ENCODE measurements at places on chromosomes 6 and 20.

DNA sequence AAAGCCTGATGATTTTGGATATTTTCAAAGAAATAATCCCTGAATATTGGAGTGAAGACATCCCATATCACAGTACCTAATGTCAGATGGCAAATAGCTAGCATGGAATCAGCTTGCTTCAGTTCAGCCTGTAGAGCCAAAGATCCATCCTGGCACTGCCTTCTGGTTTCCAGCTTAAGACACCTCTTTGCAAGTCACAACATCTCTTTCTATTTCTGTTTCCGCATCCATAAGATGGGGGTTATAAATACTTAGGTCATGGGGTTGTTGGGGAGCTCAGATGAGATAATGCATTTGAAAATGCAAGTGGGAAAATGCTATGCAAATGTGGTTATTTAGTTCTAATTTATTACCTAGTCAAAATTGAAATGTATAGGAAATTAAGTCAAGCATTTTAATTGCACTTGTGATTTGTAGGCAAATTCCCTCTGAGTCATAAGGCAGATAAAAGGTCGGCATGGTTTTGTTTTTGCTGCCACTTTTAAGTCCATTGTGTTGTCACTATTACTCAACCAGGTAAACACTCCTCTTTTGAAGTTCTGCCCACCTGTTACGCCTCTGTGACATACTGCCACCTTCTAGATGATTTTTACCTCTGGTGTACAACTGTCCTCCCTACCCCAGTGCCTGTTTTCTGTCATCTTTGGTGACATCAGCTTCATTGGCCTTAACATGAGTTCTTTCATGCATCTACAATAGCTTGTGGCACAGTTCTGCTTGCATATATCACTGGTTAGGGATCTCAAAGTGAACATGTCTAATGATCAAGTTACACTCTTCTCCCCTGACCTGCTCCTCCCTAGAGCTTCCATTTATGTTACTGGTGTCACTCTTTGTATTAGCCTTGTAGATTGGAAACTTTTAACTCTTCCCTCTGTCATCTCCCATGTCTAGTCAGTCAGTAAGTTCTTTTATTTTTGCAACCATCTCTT is 96.6 kb downstream of the CDKAL1 start:
- DNase-seq: no peak

DNA sequence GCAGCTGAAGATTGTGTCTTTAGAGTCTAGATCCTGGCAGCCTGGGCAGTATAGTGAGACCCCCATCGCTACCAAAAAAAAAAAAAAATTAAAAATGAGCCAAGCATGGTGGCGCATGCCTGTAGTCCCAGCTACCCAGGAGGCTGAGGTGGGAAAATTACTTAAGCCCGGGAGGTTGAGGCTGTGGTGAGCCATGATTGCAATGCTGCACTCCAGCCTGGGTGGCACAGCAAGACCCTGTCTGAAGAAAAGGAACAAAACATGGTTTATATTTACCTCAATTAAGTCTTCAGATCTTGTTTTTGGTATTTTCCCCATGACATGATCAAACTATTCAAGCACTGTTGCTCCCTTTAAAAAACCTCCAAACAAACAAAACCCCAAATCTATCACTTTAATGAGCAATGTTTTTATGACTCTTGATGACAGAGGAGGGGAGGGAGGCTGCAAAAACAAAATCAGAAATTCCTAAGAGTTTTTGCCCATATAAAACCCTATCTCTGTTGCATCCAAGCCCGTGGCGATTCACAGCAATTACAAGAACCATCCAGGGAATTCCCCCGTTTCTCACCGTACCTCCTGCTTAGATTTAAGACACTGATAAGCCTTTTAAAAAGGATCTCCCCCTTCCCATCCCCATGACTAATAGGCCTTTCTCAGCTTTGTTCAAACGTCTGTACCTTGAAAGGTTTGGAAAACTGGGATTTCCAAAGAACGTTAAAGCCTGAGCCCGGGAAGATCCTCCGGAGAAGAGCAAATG is 259.9 kb downstream of the BMP7 start:
- DNase-seq: no peak

DNA sequence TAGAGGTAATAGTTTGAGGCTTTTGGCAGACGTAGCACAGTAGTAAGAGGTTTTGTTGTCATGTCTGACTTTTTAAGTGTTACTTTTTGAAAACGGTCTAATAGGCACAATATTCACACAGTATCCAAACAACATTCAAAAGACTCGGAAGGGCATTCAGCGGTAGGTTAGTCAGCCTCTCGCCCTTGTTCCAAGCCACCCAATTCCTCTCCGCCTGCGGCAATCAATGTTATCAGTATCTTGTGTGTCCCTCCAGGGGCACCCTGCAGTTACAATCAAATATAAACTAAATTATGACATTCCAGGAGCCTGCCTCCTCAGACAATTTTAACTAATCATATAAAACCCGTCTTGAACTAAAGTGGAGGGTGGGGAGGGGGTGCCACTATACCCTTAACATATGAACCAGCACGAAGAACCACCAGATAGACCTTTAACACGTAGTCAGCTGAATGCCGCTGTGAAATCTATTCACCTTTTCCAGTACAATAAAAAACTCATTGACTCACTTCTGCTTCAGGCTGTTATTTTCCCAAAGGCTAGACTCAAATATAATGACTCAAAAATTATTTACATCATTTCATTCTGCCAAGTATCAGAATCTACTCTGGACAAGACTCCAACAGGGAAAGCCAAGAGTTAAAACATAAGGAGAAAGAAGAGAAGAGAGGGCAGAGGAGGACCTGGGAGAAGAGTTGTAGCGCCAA is 1.6 kb downstream of the TENT5A start:
- no peak for DNase-seq

DNA sequence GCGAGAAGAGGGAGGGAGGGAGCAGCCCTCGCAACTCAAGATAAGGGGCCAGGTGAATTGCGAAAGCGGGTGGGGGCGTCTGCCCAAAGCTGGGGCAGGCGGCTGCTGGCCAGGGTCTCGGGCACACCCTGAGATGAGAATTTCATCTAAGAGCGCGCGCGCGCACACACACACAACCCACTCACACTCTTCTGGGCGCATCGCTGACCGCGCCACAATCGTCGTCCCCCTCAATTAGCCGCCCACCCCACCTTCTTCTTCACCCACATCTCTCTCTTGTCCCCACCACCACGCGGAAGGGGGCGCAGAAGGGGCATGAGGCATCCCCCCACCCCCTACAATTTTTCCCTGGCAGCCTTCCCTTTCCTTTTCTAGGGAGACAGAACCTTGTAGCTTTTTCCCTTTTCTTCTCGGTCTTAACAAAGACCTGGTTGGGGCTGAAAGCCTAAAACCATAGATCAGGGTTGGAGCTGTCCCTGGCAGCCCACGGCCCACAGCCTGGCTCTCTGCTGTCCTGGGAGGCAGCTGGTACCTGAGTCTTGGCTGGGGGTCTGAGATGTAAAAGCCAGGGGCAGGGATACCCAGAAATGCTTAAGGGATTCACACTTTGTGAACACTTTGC is 737 bp upstream of the PTPRT start:
- no peak for DNase-seq

DNA sequence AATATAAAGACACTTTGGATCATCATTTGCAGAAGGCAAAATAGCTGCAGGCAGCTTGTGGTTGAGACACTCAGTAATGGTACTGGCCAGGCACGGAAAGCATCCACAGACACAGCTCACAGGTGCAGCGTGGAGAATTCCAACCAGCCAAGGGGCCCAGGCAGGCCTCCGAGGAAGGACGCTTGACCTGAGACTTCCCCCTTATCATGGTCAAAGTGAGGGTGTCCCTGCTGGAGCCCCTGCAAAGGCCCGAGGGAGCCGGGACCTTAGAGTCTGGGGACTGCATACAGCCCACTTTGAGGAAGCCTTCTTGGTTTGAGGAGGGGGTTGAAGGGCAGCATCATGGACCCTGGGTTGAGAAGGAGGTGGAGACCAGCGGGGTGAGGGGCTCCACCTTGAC is 15.1 kb upstream of the MYT1 start:
- DNase-seq: no peak

GRCh38 chr6:156773935-156774852 is 3.0 kb upstream of the ARID1B start:
- DNase-seq: no peak

GRCh38 chr6:52494298-52495072 is 74.3 kb downstream of the EFHC1 start:
- no peak for DNase-seq

DNA sequence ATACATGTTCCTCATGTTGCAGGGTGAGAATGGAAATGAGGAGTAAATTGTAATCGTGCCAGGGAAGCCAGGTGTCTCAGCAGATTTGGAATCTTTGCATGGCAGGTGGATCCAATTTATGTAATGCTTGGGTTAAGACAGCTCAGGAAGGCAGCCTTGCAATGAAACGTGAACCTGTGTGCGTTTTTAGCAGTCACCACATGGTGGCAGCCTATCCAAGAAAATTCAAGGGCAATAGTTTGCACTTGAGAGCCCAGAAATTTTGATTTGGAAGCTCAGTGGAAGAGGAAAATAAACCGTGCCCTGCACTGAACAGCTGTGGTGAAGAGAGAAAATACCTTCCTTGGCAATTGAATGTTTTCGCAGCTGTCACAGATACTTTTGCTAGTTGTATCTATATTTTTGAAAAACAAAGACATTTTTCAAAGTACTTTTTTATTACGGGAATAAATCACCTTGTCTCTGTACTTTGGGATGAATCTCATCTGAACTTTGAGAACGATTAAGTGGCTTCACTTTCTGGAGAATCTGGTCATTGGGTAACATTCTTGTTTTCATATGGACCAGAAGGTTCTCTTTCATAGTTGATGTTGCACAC is 26.5 kb downstream of the MTHFD1L start:
- no peak for DNase-seq

GRCh38 chr6:160966493-160967229 is 24.9 kb upstream of the MAP3K4 start:
- no peak for DNase-seq

DNA sequence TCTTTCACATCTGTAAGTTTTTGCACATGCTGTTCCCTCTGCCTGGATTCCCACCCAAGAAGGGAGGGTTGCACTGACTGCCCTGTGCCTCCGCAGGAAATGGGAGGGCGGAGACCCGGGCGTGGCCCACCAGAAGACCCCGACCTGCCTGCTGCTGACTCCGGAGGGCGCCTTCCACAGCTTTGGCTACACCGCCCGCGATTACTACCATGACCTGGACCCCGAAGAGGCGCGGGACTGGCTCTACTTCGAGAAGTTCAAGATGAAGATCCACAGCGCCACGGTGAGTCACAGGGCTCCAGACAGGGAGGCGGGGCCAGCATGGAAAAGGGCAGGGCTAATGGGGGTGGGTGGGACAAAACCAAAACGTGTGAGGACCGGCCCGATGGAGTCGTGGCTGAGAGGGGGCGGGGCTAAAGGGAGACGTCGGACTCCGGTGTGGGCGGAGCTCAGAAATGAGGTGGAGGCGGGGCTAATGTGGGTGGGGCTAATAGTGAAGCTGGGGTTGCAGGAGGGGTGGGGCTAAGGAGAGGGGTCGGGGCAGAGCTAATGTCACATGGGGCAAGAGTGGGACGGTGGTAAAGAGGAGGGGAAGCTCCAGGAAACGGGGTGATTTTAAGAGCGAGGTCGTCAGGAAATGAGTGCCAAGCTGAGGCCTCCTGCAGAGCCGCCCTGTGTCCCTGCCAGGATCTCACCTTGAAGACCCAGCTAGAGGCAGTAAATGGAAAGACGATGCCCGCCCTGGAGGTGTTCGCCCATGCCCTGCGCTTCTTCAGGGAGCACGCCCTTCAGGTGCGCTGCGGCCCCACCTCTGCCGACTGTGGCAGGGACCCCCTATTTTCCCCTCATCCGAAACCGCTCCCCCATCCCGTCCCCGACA is 12.6 kb downstream of the HSPA12B start:
- no peak for DNase-seq

DNA sequence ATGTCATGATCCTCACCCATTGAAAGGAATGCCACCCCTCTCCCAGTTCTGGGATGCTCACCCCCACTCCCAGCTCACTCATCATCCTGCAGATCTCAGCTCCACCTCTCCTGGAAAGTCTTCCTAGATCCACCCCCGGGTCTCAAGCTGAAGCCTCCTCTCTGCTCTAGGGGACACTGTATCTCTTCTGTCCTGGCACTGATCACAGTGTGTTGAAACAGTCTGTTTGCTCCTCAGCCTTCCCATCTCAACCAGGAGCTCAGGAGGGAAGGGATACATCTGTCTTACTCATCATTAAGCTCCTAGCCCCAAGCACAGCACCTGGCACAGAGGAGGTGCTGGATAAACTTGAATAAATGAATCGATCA is 80.1 kb downstream of the MRPL14 start:
- DNase-seq: no peak

DNA sequence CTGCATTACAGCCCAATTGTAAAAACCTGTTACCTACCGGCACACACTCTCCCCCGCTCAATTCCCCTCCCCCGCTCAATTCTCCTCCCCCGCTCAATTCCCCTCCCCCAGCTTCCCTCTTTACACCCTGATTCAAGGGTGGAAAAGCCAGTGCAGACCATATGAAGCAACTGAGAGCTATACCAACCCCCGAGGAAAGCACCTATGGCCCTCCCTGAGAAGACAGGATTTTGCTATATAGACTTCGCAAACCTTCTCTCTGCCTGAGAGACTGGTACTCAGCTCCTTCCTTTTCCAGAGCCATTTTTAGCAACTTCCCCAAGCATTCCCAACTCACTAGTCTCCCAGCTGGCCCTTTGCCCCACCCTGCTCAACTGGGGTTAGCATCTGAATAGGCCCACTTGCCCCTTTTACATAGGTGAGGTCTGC is 7.6 kb downstream of the GNAS-AS1 start:
- DNase-seq: no peak

DNA sequence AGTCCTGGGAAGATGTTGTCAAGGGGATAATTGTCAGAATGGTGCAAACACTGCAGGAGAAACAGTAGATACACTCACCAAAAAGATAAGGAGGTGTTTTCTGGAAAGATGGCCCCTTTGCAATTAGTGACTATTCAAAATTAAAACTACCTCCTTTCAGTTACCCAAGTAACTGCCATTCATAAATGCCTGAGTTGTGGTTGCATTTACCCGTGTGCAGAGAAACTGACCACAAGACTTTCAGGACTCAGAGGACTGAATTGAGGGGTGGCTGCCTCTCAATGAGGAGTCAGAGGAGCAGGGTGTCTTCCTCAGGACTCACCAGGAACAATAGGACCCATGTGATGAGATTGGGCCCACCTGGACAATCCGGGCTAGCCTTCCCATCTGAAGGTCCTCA is 39.0 kb downstream of the GCM1 start:
- DNase-seq: no peak

DNA sequence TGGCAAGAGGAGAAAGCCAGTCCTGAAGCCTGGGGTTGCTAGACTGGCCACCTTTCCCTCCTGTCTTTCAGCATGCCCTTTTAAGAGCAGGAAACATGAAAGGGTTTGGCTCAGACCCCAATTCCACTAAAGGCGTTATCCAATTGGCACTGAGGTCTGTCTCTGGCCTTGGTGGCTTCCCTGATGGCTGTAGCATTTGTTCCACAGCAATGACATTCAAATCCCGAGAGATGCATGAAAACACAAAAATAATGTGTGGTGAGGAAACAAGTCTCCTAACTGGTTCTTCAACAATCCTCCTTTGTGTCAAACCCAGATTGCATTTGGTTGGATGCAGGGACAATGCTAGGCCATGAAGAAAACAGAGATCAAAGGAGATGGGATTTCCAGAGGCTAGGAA is 56.5 kb upstream of the ADTRP start:
- no peak for DNase-seq

GRCh38 chr20:34475979-34476736 is 40.1 kb upstream of the DYNLRB1 start:
- no peak for DNase-seq
